Activated CD4-positive, alpha-beta T cell treated with anti-CD3 and anti-CD28 coated beads for 48 hours (primary cell): ENCODE measurements at places on chromosomes 7 and 10.

GRCh38 chr7:32539919-32540531, 44.7 kb downstream of the AVL9 start:
- DNase-seq = no peak

GRCh38 chr10:116690356-116691322, 51.7 kb downstream of the HSPA12A start:
- no peak for DNase-seq

- no peak for DNase-seq
These were observed 54.4 kb downstream of the MGMT start for GRCh38 chr10:129521161-129522025.

DNA sequence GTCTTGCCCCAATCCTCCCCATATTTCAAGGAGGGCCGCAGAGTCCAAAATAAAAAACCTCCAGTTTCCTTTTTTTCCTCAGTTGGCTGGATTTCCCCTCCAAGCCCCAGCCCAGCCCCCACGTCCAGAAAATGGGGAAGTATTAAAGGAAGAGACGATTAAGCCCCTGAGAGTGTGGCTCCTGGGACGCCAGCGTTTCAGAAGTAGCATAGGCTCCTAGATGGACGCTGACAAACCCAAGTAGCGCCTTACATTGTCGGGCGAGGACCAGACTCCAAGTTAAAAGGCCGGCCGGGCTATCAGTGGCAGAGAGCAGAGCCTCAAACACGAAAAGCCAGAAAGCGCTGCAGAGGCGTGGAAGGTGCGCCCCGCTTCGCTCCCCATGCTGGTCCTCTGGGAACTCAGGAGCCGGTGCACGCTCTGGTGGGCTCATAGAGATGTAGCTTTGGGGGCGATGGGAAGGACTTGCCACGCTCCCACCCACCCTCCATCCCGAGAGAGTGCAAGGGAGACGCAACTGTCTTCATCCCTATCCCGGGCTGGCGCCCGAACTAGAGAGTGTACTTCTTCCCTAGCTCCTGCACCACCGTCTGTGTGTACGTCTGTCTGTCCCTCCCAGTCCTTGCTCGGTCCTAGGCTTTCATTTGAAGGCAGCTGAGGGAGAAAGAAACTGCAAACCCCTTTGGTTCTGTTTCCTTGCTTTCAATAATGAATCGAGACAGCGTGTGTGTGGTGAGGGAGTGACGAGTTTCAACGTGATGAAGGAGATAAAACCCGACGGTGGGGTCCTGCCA, 6.3 kb upstream of the EMX2 start:
- DNase-seq = no peak

GRCh38 chr7:87810130-87810529, 66.0 kb downstream of the SLC25A40 start:
- DNase-seq = no peak

GRCh38 chr7:35004531-35005095, 32.7 kb downstream of the DPY19L1 start:
- no peak for DNase-seq

- no peak for DNase-seq
These were observed 83.7 kb downstream of the DIP2C start for GRCh38 chr10:605632-606325.

DNA sequence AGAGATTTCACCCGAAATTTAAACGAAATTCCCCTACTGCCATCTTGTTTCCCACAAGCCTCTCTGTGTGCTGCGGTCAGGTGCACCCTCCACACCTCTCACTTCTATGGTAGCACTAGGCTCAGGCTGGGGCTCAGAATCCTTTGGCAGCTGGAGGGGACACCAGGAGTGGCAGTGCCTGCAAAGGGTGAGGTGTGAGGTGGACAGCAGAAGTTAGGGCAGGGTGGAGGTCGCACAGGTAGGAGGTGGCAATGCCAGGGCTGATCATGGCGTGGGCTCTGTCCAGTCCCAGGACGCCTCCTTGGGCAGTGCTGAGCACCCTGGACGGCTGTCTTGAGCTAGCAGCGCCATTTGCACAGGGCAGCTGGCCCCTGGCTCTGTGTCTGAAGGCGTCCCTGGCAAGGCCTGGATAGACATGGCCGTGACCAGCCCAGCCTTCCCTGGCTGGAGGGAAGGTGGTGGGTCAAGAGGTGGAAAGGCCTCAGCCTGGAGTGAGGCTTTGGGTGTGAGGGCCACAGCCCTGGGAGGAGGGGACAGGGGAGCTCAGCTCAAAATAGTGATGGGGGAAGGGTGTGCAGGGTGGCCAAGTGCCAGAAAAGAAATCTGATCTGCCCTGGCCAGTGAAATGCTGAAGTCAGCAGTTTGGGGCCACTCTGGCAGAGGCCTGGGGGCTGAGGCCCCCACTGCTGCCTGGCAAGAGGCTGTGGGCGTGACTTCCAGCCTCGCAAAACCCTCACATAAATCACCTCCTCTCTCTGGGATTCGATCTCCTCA, 40.0 kb downstream of the ZCCHC24 start:
- DNase-seq = no peak

DNA sequence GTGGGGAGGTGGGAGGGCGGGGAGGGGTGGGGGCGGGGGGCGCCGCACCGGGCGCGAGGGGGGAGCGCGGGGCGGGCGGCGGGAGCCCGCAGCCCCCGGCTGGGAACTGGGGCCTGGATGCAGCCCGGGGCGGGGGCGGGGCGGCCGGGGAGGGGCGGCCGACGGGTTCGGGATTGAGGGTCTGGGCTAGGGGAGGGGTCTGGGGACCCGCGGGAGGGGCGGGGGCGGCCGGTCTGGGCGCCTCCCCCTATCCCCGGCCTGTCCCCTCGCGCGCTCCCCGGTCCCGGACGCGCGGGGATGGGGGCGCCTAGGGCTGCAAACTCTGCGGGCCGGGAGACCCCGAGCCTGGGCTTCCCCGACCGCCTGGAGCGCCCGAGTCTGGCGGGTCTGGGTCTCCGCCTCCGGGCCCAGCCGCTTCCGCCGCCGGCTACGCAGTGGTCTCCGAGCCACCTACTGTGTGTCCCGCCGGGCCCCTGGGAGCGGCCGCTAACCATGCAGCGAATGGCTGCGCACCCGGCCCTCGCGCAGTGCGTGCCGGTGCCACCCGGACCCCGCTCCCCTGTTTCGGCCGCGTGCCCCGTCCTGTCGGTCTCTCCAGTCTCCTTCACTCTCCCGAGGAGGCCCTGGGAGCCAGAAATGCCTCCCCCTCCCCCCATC, 375 bp upstream of the FGF8 start:
- no peak for DNase-seq
